ENCODE measurements at places on chromosomes 7 and 10.

GRCh38 chr10:35928748-35929147 is 286.7 kb upstream of the FZD8 start:
- no peak for DNase-seq

DNA sequence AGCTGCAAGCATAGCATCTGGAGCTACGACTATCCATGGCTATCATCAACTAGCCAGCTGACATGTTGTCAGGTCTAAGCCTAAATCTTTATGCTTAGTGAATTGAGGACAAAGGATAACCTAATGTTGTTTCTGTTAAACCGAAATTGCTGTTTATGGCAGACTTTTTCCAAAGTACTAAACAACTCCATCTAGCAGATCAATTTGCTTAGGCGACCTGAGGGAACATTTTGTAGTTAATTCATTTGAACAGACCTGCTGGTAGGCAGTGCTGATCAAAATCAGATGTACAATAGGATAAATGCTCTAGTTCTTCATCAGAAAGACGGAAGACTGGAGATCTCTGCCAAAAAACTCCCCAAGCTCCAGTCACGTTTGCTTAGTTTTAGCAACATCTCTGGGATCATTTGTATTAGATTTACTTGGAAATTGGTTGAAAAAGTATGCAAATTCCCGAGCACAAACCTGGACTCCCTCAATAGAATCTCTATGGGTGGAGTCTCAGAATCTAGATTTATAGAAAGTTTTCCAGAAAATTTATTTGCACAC is 301.6 kb upstream of the NRP1 start:
- DNase-seq, result no peak

GRCh38 chr7:75878312-75878768 is 494 bp upstream of the RHBDD2 start:
- DNase-seq, result no peak

GRCh38 chr10:35643151-35644049 is 1.3 kb upstream of the FZD8 start:
- DNase-seq, result peak; percentile 92

DNA sequence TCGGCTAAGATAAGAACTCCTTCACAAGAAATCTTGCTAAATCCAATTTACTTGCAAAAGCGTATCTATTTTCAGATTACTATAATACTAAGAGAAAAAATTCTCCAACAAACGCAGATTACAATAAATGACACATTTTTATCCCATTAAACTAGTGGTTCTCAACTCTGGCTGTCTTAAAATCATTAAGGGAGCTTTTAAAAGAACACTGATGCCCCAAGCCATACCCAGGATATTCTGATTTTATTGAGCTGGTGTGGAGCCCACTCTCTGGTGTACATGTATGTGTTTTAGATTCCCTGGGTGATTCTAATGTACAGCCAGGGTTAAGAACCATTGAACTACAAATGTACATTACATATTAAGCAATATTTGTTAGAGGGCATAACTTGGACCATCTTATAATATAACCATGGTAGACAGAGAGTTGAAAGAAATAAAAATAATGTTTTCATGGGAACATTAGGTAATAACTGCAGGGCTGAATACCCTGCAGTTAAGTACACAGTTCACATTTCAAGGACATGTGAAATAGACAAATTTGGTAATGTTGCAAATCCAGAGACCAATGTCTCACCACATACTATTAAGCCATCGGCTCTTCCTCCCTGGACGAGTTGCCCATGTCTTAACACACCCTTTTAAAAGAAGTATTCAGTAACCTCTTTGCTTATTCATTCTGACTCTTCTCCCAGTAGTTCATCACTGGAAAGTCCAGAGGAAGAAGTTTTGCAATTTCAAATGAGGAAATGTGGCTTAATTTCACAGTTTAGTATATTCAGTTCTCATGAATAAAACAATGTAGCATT is 6.2 kb downstream of the GSAP start:
- no peak for DNase-seq

- DNase-seq, result no peak
These were observed 30.9 kb upstream of the VDAC2 start for GRCh38 chr10:75179657-75180177.

DNA sequence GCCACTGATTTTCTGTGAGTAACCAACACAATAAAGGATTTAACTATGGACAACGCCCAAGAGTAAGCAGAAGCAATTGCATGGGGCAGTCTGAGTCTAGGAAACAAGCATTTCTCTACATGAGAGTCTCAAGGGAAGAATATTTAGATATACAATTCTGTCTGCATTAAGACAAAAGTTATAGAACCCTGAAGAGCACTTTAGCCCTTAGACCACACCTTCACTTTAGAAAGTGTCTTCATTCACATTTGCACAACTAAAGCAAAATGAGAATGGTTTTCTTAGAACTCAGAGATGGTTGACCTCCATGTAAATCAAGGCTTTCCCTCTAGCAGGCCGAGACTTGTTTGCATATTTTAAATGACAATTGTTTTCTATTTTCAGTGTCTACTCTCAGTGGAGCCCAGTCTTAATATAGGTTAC is 25.5 kb upstream of the TRIM24 start:
- DNase-seq, result no peak

- no peak for DNase-seq
These were observed 4.1 kb downstream of the PRXL2A start for GRCh38 chr10:80412486-80412885.

GRCh38 chr7:127290801-127291361 is 38.1 kb upstream of the GRM8 start:
- no peak for DNase-seq

DNA sequence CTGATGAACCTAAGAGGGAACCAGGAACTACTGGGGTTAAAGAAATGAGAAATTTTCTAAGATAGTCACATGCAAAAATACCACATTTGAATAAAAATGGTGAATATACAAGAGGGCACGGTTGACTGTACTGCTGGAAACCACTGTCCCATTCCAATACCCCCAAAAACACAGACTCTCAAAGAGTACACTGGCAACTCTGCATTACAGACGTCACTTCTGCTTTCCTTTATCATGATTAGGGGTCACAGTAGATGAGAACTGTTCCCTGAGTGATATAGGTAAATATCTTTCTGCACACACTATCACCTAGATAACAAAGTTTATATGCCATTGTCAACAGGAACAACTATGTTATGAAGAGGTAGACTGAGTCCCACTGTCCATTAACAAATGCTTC is 69.5 kb downstream of the RAPGEF5 start:
- no peak for DNase-seq

DNA sequence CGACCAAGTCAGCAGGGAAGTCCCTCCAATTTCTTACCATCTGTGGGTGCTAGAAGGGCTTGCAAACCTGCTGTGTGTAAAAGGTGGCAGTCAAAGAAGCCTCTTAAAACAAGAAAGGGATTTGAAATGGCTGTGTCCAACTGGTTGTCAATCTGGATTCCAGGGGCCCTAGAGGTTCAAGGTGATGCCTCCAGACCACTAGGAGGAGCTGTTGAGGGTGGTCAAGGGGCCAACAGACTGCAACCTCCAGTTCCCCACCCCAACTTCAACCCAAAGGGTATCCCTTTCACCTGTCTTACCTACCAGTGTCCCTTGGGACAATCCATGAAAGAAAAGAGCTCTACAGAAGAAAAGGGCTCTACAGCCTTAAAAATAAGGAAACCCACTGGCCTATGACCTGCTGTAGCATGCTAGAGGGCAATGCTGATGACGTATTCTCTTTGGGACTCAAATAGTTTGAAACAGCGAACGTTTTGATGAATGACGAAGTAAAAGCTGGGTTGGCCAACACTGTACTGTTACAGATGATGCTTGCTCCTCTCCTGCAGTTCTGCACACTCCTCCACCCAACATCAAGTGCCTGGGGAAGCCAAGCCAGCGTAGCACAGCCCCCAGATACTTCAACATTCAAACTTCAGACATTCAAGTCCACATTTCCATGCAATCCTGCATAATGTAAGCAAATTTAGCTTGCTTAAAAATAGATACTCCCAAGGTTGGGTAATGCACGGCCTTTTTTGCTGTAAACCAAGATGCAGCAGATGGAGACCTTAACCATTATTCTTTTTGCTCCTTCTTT is 45.9 kb upstream of the WDR11 start:
- DNase-seq, result no peak

GRCh38 chr7:126083014-126083413 is 1153.4 kb upstream of the POT1 start:
- DNase-seq, result no peak

GRCh38 chr7:37920849-37921805 is 687 bp downstream of the EPDR1 start:
- peak; percentile 69 for DNase-seq

DNA sequence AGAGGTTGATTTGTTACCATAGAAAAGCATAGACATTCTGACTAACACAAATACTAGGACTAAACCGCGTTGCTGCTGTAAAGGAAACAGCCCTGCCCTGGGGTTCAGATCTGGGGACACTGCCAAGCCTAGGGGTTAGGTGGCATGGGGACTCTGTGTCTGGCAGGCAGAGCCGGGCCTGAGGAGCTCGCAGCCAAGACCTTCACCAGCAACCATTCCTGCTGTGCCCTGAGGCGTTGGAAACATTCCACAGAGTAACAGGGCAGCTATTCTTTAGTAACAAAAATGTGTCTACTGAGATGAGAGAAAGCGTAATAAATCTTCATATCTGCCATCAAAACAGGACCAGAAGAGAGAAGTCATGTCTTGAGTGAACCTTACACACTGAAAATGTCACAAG is 280.5 kb downstream of the POM121L12 start:
- peak; percentile 70 for DNase-seq
